ENCODE measurements at places on chromosomes 16 and 17.

DNA sequence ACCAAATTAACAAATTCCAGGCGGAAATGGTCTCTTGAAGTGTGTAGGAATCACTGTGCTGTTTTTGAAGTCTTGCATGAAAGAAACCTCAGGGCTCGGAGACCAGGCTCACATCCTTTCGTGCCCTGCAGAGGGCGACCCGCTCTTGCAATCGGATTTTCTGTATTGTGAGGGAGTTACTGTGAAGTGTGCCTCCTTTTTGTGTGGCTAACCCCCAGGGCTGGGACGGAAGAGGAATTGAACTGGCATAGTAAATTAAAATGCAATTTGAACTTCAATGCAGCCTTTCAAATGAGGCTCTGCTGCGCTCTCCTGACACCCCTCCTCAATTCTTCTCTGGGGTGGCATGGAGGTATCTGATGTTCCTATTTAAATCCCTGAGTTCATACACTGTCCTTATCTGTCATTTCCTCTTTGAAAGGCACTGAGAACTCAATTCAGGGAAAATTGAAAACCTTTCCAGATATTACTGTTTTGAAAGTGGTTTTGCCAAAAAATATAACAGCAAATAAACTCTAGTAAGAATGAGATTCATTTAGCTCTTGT, 51.5 kb upstream of the MGAT5B start:
- DNase-seq: peak; percentile 58

DNA sequence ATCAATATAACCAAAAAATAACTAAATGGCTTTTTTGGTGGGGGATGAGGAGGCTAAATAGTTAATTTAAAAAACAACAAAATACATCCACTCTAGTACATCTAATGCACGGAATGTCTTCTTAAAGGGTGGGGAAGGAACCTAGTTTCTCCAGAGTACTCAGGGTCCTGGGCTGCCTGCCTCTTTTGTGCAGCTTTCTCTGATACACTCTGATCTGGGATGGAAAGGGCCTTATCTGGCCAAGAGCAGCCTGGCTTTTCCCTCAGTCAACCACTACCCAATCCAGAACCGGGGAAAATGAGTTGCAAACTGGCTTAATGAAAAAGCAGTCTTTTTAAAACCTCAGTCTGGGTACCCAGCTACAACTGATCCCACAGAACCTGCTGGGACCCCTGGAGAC, 42.9 kb downstream of the DCUN1D3 start:
- DNase-seq: no peak

DNA sequence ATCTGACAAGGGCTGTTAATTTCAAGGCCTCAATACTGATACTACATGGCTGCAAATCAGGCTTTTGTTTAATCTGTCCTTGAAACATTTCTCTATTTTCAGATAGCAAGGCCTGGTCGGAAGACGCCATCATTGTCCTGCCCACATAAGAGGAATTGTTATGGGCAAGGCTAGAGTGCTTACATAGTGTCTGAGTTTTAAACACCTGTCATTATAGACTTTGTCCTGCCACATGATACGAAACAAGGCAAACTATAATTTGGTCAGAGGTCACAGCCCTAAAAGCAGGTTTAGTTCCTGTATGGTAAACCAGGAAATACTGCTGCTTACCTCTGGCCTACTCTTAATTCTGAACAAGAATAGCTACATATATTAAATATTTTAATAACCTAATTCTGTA, 104.4 kb downstream of the SSH2 start:
- no peak for DNase-seq

- DNase-seq: no peak
These were observed 5.2 kb upstream of the GSE1 start for GRCh38 chr16:85607796-85608514.

DNA sequence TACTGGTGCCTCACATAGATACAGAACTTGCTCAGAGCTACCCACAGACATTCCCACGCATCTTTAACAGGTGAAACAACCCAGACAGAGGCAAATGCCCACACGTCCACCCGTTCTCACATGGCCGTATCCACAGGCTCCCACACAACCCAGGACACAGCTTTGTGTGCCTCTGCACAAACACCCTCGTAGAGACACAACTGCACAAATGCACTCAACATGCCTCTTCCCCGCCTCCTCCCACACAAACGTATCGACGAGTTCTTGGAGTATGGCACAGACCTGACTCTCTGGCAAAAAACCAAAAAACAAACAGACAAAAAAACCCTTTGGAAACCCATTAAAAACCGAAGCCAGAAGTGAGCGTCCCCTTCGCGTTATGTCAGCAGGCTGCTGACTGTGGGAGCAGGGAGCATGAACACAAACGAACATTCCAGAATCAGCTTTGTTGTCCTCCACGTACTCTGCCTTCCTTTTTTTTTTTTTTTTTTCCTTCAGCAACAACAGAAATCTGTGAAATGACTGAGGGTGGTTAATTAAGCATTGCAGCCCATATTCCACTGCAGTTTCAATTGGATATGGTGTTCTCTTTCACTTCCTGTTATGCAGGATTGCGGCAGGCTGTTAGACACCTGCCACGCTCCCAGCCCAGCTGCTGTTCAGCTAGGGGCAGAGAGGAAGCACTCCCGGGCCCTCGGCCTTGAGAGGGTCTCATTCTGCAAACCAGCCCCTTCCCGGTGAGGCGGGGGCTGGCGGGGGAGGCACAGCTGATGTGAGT, 313.7 kb downstream of the MAF start:
- no peak for DNase-seq

Measured in CD4-positive, alpha-beta T cell (primary cell).